ENCODE measurements at places on chromosomes 7 and 10. TPM values are rescaled to one million over a fixed set of nuclear protein-coding genes. Genes with fewer than 3 reads are reported as not detected.

STEAP1 gene
- total RNA-seq: 0.30 TPM

CNNM1 gene
- total RNA-seq: 2.2 TPM

UBN2 gene
- total RNA-seq: 14.3 TPM

SLC18A3 gene
- not detected for total RNA-seq

MSMB gene
- not detected for total RNA-seq

MGMT gene
- total RNA-seq: 26.9 TPM

MYL7 gene
- total RNA-seq: not detected

ARHGAP19 gene
- total RNA-seq: 79.5 TPM

TCERG1L gene
- total RNA-seq: 0.45 TPM

OSBPL3 gene
- total RNA-seq: 42.2 TPM

GJD4 gene
- not detected for total RNA-seq

NKX1-2 gene
- not detected for total RNA-seq

TCAF2 gene
- total RNA-seq: 9.8 TPM

PNLIPRP2 gene
- total RNA-seq: not detected

CALML5 gene
- not detected for total RNA-seq

APBB1IP gene
- total RNA-seq: 43.1 TPM

ZNF438 gene
- total RNA-seq: 3.7 TPM

TACR2 gene
- not detected for total RNA-seq

TMEM26 gene
- not detected for total RNA-seq

STAM gene
- total RNA-seq: 22.3 TPM

ZNF467 gene
- 0.25 TPM for total RNA-seq

ITGA8 gene
- not detected for total RNA-seq

RALA gene
- 27.8 TPM for total RNA-seq

ATOH7 gene
- not detected for total RNA-seq

ANKRD2 gene
- 0.39 TPM for total RNA-seq

NME8 gene
- total RNA-seq: not detected

TMEM229A gene
- total RNA-seq: not detected

ACTL6B gene
- total RNA-seq: not detected

TMEM140 gene
- 8.3 TPM for total RNA-seq

AKR1C2 gene
- not detected for total RNA-seq

MLXIPL gene
- total RNA-seq: not detected

SH2D4B gene
- total RNA-seq: not detected

C10orf95 gene
- total RNA-seq: not detected

PRSS37 gene
- total RNA-seq: not detected

AZGP1 gene
- not detected for total RNA-seq

ZNF789 gene
- 21.5 TPM for total RNA-seq

ABLIM1 gene
- 155 TPM for total RNA-seq

WASL gene
- total RNA-seq: 7.8 TPM

BTBD16 gene
- total RNA-seq: not detected

GPRIN2 gene
- total RNA-seq: not detected

FAM25G gene
- total RNA-seq: not detected

SORBS1 gene
- total RNA-seq: 1.2 TPM

RAB19 gene
- 5.0 TPM for total RNA-seq

CFAP69 gene
- 0.39 TPM for total RNA-seq

C10orf67 gene
- 0.23 TPM for total RNA-seq

XRCC2 gene
- 11.5 TPM for total RNA-seq

SNX10 gene
- 19.9 TPM for total RNA-seq

AS3MT gene
- total RNA-seq: not detected

BLNK gene
- not detected for total RNA-seq

HECW1 gene
- not detected for total RNA-seq

HTR7 gene
- total RNA-seq: not detected

ASB10 gene
- not detected for total RNA-seq

MALRD1 gene
- total RNA-seq: not detected

NODAL gene
- not detected for total RNA-seq

CUBN gene
- 0.32 TPM for total RNA-seq

ASAH2 gene
- total RNA-seq: 2.2 TPM

Data from activated naive CD4-positive, alpha-beta T cell treated with anti-CD3 and anti-CD28 coated beads, Interleukin-2, amount 50 U/mL, for 72 hours (primary cell).